ENCODE measurements at places on chromosomes 16 and 17.
A peak's percentile ranks its signal among the peaks of the same experiment; 100 is the strongest.

DNA sequence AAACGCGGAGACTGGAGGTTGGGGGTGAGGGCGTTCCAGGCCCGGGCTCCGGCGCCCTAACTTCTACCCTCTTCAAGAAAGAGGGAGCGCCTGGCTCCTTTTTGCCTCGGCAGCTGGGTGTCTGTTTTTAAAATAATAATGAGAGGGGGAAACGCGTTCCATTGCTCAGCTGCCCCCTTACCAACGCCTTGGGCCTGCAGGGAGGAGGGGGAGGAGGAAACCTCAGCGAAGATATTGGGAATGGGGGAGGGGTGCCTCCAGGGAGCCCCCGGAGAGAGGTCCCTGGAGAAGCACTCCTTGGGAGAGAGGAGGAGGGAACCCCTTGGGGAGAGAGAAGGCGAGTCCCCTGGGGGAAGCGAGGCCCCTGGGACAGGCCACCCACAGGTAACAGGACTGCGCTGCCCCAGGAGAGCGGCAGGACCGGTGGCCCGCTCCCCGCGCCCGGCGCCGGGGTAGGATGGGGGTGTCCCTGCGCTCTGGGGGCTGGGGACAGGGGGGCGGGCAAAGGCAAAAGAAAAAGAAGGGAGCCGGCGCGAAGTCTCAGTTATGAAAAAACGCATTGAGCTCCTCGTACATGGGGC lies 2.7 kb downstream of the NEUROD2 start:
- DNase-seq: no peak

- DNase-seq: no peak
These were observed 46.1 kb upstream of the MARCHF10 start for GRCh38 chr17:62854098-62854680.

DNA sequence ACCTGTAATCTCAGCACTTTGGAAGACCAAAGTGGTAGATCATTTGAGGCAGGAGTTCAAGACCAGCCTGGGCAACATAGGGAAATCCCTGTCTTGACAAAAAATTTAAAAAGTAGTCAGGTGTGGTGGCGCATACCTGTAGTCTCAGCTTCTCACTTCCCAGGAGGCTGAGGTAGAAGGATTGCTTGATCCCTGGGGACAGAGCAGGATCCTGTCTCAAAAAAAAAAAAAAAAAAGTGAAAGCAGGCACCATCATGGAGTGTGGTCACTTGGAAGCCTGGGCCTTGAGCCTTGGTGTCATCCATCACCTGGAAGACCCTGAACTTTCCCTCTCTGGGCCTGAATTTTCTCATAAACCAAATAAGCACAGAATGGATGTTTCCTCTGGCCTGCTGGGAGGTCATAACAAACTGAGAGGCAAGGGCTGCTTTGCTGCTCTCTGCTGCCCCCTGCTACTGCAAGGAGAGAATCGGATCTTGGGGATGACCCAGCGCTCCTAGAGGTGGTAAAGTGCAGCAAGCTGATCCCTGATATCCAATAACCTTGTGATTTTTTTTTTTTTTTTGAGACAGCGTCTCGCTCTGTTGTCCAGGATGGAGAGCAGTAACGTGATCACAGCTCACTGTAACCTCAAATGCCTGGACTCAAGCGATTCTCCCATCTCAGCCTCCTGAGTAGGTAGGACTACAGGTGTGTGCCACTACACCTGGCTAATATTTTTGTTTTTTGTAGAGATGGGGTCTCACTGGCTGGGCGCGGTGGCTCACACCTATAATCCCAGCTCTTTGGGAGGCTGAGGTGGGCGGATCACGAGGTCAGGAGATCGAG lies 75.9 kb upstream of the RNU2-1 start:
- DNase-seq: no peak

GRCh38 chr17:58605470-58605869 lies 86.4 kb downstream of the TEX14 start:
- DNase-seq: no peak

- no peak for DNase-seq
These were observed 43.5 kb downstream of the PHKB start for GRCh38 chr16:47504599-47504998.

- no peak for DNase-seq
These were observed 21.9 kb upstream of the CAPN15 start for GRCh38 chr16:505479-506245.

DNA sequence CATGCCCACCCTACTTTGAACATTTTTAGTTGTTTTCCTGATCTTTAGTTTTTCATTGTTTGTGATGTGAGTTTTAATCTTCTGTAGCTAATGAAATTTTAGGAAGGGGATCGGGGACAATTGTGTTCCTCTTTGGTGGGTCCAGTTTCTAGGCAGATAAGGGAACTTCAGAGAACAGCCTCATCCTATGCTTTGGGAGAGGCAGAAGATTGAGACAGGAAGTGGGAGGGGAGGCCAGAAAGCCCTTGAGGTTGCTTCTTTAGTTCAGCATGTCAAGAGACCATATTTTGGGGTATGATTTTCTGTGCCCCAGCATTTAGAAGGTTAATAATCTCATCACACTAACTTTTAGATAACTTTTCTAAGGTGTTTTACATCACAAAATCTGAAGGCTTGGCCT lies 191.0 kb downstream of the TANC2 start:
- no peak for DNase-seq

DNA sequence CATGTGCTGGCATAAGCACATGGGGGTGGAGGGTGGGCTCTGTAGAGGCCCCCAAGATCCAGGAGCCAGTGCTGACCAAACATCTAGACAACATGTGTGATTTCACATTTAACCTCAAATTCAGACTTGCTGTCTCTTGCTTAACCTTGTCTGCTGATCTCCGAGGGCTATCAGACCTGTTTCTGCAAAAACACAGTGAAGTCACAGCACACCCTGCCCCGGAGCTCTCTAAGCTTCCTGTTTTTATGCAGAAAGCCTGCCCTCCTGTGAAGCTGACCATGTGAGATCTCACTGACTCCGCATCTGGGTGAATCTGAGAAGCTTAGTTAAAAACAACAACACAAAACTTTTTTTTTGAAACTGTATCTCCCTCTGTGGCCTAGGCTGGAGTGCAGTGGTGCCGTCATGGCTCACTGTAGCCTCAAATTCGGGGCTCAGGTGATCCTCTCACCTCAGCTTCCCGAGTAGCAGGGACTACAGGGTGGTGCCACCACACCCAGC lies 6.6 kb upstream of the DPEP2 start:
- peak; percentile 8 for DNase-seq

DNA sequence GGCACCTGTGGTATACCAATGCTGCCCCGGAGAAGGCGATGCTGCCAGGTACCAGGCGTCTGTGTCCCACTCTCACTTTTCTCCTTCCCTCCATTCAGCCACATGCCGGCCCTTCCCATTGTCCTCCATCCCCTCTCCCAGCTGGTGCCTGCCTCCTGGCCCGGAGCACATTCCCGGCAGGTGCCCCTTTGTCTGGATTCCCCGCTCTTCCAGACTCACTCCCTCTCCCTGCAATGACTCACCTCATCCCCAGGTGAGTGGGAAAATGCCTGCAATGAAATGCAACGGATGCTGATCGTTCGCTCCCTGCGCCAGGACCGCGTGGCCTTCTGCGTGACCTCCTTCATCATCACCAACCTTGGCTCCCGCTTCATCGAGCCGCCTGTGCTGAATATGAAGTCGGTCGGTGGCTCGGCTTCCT lies 10.4 kb upstream of the KDM6B start:
- no peak for DNase-seq

DNA sequence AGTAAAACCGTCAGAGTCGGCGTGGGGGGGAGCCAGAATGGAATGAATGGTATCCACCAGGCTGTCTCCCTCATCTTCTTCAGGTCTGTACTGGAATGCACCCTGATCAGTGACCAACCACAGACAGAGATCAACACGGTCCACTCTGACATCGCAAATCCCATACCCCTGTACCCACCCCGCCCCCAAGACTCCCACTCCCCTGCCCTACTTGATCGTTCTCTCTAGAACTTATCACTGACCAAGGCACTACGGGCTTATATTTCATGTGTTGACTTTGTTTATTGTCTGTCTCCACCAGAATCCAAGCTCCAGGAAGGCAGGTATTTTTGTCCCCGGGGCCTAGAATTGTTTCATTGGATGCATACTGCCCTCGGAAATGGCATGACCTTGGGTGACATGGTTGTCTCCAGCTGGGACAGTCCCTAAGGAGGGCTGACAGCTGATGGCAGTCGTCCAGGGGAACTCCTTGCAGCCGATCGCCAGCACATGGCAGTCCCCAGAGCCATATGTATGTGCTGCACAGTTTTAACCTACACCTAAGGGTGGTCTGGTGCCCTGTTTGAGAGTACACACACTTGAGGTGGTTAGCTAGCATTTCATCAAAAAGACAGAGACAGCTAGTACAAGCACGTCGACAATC lies 526 bp upstream of the MFSD6L start:
- DNase-seq: no peak

GRCh38 chr16:68090130-68090529 lies 5.0 kb downstream of the NFATC3 start:
- DNase-seq: no peak

GRCh38 chr17:19281161-19281560 lies 44.0 kb downstream of the EPN2 start:
- DNase-seq: no peak

GRCh38 chr17:76076146-76076764 lies 1.7 kb downstream of the GALR2 start:
- DNase-seq: no peak

GRCh38 chr17:75114552-75115314 lies 5.0 kb downstream of the ARMC7 start:
- no peak for DNase-seq

DNA sequence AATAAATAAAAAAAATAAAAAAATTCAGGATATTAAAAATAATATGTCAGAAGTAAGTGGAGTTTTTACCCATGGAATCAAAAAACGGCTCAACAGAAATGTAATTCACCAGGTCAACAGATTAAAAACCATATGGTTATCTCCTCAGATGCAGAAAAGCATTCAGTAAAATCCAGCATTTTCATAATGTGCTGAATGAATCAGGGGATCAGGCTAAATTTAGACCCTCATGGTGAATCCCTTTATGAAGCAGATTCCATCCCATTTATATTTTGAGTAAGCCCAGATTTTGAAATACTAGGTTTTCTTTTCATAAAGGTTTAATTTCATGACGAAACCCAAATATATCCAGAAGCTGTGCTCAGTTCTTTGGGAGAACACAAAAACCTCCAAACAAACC lies 84.4 kb downstream of the OR1D5 start:
- no peak for DNase-seq

DNA sequence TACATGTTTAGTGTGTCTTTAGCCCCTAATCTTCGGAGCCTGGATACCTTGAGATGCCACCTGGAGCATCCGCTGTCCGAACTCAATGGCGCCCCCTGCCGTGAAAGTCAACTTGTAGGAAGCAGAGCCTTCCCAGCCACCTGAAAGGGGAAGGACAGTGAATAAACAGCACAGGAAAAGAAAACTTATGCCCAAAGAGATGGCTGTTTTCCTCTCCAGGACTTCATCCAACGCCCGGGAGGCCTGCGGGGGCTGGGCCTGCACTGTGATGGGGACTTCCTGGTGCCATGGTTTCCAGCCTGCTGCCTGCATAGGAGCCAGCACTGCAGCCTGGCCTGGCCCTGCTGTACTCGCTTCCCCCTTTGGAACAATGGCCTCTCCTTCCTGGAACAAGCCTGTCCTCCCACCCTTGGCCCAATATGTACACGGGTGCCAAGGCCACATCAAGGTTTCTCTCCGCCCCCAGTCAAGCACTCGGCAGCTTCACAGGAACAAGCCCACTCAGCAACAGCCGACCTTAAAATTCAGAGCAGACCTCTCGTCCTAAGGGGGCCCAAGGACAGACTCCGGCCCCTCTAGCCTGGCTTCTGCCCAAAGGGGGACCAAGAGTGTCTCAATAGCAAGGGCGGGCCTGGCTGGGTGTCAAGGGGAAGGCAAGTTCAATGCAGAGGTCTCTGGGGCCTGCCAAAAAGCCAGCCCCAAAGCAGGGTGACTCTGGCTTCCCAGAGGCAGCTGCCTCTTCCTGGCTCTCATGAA lies 4.5 kb upstream of the UNC13D start:
- DNase-seq: peak; percentile 69

DNA sequence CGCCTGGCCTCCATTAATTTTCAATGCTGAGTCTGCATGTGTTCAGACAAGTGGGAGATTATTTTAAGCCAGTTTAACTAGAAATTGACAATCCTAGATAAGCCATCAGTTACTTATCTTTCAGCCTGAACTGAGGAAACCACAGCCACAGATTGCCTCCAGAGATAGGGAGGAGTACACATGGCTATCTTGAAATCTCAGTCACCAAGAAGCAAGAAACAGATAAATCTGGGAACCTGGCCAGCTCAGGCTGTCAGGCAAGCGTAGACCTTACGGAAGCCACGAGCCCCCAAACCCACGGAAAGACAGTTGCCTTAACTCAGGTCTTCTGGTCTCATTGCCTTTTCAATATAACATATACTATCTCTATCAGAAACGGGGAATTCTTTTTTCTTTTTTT lies 2.0 kb upstream of the GLG1 start:
- DNase-seq: no peak

DNA sequence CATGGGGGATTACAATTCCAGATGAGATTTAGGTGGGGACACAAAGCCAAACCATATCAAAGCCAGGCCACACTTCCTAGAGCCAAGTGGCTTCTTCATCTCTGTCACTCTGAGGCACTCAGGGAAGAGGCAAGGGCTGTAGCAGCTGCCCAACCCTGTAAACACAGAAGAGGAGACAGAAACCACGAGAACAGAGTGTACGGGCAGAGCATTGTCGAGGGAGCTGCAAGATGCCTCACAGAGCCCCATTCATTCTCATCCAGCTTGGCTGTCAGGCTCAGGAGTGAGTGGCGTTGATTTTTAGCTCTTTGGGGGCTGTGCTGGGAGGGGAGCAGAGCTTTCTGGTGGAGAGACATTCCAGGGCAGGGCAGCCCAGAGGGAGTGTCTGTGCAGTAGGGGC lies 117.2 kb upstream of the SALL1 start:
- no peak for DNase-seq

GRCh38 chr16:2686912-2687507 lies 4.7 kb downstream of the KCTD5 start:
- no peak for DNase-seq

DNA sequence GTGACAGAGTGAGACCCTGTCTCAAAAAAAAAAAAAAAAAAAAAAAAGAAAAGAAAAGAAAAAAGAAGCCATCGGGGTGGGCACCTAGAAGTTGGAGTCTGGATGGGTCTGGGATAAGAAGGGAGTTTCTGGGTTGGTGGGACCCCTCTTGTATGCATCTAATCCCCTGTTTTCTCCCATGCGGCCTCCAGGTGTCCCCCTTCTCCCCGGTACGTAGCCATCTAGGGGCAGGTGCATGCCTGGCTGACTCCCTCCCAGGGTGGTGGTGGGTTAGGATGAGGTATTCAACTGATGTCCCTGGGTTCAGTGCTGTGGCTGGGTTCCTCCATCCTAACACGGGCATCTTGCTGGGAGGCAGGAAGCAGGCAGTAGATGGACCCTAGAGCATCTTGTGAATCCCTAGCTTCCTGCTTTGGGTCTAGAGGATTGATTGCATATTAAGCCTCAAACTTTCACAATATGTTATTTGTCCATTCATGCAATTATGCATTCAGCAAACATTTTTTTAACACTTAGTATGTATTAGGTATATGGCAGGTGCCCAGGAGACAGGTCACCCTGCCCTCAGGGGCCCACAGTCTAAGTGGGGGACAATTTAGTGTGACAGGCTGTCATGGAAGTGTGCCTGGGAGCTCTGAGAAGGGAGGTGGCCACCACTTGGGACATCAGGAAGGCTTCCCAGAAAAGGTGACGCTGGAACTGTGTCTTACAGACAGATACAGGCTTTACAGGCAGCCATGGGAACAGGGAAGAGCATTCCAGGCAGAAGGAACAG lies 13.1 kb downstream of the FMNL1 start:
- DNase-seq: no peak

GRCh38 chr17:77542011-77542410 lies 401.2 kb downstream of the SEC14L1 start:
- no peak for DNase-seq

- peak; percentile 90 for DNase-seq
These were observed 21.0 kb downstream of the VASN start for GRCh38 chr16:4392382-4393239.

GRCh38 chr17:79188048-79188447 lies 113.4 kb downstream of the ENGASE start:
- DNase-seq: peak; percentile 14
